ENCODE measurements at places on chromosomes 5 and 9.

GRCh38 chr9:126160067-126160853 is 166.4 kb upstream of the MVB12B start:
- no peak for DNase-seq

DNA sequence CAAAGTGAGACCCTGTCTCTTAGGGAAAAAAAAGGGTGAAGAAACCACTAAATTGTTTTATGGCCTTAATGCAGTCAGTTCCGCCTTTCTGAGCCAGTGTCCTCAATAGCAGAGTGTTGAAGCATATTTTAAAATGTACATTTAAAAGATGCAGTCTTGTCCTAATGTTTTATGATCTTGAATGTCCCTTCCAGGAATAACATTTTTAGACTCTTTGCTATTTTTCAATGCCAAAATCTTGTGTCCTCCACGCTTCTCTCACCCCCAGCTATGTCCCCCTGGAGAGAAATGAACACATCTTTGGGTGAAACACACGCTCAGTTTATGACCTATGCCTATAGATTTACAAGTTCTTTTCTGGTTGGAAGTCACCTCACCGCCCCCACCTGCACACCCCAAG is 69.8 kb downstream of the CSNK1A1 start:
- no peak for DNase-seq

- peak; percentile 84 for DNase-seq
Observed at GRCh38 chr5:132797651-132798050, 15.5 kb upstream of the SOWAHA start.

DNA sequence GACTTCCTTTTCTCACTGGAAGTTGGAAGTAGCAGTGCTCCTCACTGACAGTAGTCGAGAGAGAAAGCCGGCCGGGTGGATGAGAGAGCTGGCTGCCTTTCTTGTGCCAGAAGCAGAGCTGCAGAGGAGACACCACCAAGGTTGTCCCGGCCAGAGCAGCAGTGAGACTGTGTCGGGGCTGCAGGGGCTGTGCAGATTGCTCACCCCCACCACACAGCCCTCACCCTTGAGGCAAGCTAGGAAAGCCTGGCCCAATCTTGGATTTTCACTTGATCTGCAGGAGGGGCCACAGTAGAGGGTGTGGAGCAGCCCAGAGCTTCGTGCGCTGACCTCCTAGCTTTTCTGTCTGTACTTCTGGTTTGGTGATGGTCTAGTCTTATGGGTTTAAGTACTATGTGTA is 9.1 kb downstream of the OSMR start:
- DNase-seq, result no peak

DNA sequence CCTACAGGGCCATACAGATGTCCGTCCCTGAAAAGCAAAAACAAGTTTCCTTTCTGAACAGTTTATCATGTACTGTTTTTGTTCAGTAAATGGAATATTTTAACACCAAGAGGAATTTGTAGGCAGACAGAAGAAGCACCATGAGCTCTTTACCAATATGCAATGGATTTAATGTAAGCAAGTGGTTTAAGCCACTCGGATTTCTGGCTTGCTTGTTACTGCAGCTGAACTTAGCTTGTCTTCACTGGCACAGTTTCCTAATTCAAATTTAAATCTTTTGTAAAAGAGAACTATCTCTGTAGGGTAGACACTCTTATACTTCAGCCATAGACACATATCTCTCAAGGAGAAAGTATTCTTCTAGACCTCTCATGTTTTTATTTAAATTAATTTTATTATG is 12.7 kb upstream of the EBF1 start:
- DNase-seq, result no peak

- no peak for DNase-seq
Observed at GRCh38 chr5:142829801-142830220, 59.6 kb downstream of the ARHGAP26 start.

DNA sequence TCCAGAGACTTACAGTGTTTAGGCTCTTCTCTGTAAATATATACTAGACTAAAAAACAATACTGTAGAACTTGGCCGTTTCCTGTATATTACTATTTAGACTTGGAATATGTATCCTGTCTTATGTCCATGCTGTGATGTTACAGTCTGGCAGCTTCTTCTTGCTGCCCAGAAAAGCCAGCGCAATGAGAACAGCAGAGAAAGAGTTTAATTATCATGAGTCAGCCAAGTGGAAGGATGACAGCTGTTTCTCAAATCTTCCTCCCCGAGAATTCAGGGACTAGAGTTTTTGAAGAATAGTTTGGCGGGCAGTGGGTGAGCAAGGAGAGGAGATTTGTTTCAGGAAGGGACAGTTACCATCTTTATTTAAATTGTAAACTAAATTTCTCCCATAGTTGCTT is 37.5 kb downstream of the NAA35 start:
- DNase-seq, result peak; percentile 69

DNA sequence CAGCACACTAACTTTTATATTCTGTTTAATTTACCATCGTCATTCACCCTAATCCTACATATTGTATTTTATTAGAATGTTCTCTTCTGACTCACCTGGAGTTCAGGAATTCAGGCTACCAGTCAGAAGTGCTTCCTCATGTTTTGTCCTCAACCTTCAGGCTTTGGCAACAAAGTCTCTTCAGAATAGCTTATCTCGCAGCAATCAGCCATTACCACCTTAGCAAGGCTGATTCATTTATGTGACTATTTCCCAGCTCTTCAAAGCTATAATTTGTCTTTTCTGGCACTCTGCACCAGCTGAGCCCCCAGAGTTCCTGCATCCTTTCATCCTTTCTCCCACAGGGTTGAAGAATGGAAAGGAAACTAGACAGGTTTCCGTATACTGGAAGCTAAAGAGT is 365.5 kb upstream of the CDH18 start:
- DNase-seq, result no peak

- no peak for DNase-seq
Observed at GRCh38 chr5:52743970-52744369, 43.7 kb upstream of the ITGA1 start.

All from cerebellar cortex (tissue), 1 donor.